ENCODE measurements at places on chromosomes 12 and 14.

GRCh38 chr12:32603858-32604257, 75.2 kb upstream of the DNM1L start:
- DNase-seq = peak; percentile 35

DNA sequence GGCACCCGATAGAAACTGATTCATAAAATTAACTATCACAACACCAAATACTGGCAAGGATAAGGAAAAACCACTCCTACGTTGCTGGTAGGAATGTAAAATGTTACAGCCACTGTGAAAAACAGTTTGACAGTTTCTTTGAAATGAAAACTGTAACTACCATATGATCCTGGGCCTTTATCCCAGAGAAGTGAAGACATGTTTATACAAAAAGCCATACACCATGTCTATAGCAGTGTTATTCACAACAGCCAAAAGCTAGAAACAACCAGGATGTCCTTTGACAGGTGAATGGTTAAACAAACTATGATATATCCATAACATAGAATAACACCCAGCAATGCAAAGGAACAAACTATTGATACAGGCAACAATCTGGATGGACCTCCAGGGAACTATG, 3.7 kb upstream of the C14orf132 start:
- DNase-seq = no peak

DNA sequence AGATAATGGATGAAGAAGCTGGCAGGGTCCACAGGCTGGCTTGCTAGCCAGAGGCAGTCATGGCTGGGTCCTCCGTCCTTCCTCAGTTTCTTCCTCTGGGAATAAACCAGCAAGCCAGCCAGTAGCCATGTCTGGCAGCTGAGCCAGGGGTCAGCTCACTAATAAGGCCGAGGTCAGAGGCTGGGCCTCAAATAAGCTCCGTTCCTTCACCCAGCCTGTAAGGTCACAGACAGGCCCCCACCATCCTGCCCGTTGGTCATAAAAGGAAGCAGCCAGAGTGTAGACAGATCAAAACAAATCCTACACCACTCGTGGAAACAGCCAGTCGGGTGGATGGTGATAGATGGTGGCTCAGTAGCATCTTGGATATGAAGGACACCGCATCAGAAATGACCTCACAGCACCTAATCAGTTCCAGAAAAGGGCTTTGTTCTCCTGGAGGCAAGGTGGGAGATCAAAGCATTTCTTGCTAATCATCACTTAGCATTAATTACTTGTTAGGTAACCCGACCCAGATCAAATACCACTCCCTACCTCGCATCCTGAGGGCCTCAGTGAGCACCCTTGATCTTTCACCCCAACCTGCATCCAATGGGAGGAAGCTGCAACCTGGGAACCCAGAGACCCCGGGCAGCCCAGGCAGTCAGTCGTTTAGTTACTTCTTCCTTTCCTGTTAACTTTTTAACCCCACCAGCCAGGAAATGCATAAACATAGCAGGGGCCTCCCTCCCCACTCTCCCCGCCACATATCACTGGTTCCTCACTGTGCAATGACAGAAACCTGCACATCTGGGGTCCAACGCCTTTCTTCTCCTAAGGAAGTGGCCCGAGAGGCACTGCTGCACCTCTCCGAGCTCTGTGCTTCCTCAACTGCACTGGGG, 90.2 kb downstream of the KDM2B start:
- no peak for DNase-seq

DNA sequence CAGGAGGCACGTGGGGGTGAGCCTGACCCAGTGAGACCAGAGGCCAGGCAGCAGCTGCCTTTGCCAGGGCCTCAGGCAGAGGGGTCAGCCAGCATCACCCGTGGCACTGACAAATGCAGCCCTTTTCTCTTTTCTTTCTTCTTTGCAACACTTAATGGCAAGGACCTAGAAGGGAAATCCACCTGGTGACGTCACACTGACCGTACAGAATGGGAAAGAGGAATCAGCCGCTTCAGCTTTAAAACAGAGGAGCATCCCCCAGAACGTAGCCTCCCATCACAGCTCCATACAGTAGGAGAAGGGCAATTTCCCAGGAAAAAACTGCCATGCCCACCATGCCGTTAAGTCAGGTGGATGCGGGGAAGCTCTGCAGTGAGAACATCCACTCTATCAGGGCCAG, 228.1 kb downstream of the SLC15A4 start:
- DNase-seq = no peak

DNA sequence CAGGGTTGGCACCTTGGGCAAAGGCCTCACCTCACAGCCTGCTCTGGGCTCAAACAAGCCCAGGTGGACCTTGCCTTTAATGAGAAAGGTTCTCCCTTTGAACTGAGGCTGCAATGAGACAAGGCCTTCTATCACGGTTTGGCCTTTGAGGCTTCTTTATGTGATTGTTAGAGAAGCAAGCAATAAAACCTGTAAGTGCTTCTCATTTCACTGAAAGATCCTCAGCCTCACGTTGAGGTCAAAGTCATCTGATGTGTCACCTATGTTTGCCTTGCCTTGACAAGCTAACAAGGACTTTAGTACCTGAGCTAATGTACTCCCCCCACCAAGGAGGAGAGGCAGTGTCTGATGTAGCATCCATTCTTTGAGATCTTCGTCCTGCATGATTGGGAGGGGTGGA, 155.9 kb upstream of the RBM19 start:
- no peak for DNase-seq

Measured in fibroblast of skin of left biceps (primary cell).